Activated naive CD4-positive, alpha-beta T cell treated with Interleukin-2 at 50 U/mL for 16 hours (primary cell): ENCODE measurements at places on chromosomes 11 and 22.

DNA sequence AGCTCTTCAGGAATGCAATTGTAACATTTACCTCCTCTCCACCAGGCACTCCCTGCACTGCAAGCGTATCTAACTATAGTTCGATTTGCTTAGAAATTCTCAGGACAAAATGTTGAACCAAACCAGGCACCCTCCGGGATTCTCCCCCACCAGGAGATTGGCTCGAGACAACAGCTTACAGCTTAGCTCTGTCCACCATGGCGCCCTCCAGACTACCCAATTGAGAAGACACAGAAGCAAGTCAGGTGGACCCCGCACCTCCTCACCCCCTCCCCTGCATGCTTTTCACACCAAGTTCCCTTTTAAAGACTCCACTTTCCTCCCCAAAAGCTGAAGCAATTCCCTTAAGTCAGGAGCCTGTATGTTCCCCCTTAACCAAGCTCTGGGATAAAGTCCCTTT, 34.7 kb upstream of the RFPL3 start:
- DNase-seq: no peak

DNA sequence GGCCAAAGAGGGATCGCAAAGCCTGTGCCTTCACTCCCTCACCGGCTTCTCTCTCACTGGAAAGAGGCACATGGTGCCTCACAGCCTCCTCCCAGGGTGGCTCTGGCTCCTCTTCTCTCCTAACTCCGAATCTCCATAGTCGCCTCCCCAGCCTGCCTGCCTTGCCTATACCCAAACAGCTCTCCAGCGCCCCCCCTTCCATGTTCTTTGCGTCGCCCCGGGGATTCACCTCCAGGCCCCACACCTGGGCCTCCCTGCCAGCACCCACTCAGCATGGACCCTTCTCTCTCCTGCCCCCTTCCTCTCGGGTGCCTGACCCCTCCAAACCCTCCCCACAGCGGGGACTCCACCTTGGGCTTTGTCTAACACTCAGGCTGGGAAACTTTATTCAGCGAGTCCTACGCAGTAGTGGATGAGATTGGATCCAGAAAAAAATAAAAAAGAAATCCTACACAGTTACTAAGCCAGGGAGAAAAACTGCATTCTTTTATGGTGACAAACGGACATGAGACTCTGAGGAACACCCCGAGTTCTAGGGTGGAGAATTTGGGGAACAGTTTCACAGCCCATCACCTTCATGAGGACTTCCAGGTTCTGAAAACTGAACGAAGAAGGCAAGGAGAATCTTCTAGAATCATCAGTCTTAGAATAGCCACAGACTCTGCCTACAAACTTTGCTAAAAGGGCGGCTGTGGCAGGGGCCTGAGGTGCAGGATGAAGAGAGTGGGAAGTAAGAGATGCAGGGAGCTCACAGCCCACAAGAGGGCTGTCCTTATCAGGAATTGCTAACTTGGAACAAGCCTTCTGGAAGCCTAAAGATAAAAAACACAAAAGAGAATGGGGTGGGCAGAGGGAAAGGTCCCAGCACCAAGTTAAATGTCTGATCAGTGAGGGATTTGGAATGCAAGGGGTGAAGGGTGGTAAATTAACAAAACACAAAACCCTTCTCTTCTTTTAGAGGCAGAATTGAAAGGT, 5.3 kb downstream of the PPM1F start:
- no peak for DNase-seq

DNA sequence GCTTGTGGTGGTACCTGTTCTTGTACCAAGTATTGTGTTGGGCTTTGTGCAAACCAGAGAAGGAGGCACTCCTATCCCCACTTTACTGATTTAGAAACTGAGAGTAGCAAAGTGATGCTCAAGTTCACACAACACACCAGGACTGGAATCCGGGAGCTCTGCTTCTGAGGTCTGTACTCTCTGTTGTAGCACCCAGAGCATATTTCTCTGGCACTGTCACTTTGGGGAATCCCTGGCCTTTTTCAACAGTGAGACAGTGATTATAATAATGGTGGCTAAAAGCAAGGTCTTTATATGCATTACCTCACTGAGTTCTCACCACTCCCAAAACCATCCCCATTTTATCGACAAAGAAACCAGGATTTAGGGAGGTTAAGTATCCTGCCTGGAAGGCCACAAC, 362.4 kb downstream of the TENM4 start:
- DNase-seq: no peak

GRCh38 chr11:88357323-88358039, 19.9 kb upstream of the CTSC start:
- DNase-seq: no peak
